ENCODE measurements at places on chromosomes 1 and 21. TPM values are rescaled to one million over a fixed set of nuclear protein-coding genes. Genes with fewer than 3 reads are reported as not detected.

DNA sequence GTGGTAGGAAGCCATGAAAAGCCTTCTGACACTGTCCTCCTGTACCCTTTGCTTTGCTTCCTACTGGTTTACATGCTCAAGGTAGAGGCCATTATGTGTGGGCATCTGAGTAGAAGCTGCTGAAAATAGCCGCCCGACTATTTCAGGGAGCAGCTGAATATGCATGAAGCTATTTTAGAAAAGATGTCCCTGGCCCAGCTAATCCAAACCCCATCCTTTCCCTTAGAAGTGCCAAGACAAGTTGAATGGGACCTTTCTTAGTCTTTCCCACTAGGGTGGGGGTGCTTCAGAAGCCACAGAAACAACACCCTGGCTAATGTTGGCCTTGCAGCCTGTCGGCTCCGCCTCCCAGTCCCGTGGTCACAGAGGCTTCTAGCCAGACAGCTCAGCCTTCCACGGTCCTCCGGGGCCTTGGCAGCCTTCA lies 205.1 kb upstream of the EDN2 start:
- DNase-seq: peak; percentile 42

- DNase-seq: no peak
Observed at GRCh38 chr1:30001011-30001731, 722.2 kb downstream of the MATN1 start.

DNA sequence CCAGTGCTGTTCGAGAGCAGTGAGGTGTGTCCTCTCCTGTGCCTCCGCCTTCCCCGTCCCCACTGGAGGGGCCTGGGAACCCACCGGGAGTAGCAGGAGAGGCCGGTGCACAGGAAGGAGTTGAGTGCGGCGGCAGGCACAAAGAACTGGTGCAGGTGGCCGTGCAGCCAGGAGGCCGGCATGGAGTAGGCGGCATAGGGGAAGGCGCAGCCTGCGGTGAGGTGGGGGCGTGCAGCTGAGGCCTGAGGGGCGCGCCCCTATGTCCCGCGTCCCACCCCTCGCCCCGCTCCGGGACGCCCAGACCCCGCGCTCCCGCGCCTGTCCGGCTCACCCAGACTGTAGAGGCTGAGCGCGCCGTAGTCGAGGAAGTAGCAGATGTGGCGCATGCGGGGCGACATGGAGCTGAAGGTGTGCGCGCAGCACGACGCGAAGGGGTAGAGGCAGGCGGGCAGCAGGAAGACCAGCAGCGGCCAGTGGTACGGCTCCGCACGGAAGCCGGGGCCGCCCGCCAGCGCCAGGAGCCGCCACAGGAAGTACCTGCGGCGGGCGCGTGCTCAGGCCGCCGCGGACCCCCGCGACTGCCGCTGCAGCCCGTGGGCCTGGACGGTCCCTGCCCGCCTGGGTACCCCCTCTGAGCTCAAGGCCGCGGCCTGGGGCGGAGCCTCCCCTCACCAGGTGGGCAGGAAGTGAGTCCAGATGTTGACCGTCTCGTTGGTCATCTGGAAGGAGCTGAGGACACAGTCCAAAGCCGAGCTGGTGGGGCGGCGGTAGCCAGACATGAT lies 2.2 kb downstream of the PAQR6 start:
- DNase-seq: no peak

- DNase-seq: no peak
Observed at GRCh38 chr1:93995837-93996536, 86.8 kb upstream of the GCLM start.

- no peak for DNase-seq
Observed at GRCh38 chr1:214321705-214322453, 40.9 kb downstream of the SMYD2 start.

DNA sequence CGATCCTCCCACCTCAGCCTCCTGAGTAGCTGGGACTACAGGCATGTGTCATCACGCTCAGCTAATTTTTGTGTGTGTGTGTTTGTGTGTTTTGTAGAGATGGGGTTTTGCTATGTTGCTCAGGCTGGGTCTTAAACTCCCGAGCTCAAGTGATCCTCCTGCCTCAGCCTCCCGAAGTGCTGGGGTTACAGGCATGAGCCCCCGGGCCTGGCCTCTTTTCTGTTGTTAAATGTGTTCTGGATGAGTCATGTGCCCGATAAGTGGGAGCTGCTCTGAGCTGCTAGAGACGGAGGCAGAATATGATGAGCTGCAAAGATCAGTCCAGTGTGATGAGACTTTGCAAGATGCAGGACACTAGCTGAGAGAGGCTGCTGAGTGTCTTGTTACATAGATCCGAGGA lies 75.5 kb downstream of the VPS13D start:
- peak; percentile 14 for DNase-seq

The OR2L8 gene
- 2.8 TPM for total RNA-seq

The NBPF11 gene
- total RNA-seq: 12.0 TPM

The VHLL gene
- total RNA-seq: 0.94 TPM

The CD101 gene
- total RNA-seq: 1.1 TPM

The SLAMF1 gene
- not detected for total RNA-seq

Measured in occipital lobe (tissue), 3 donors.